ENCODE measurements at places on chromosomes 1 and 21.

DNA sequence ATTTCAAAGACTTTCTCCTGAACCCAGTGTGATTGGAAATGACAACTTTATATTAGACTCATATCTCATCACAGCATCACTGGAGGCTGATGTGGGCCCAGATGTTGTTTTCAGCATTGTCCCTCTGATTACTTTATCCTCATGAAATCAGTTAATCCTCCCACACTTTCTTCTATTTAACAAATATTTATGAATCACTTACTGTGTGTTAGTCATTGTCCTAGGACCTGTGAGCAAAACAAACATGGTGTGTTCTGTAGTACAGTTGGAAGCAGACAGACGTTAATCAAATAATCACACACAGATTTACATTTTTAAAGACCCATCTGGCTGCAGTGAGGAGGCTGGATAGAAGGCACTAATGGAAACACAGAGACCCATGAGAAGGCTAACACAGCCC is 383.7 kb downstream of the PRDM2 start:
- no peak for DNase-seq

DNA sequence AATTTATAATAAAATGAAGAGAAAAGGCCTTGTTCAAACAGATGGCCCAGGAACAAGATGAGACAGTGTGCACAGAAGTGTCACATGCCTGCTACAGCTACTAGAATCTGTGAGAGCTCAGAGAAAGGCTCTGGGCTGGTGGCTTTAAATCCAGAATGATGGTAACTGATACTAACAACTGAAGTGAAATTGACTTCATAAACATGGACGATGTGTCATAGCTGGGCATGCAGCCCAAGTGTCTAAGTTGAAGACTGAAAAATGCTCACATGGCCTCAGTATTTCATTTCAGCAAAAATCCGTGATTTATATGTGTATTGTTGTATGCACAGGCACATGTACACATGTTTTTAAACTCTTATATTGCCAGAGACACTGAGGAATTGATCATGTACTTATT is 208.3 kb upstream of the RUNX1 start:
- no peak for DNase-seq

DNA sequence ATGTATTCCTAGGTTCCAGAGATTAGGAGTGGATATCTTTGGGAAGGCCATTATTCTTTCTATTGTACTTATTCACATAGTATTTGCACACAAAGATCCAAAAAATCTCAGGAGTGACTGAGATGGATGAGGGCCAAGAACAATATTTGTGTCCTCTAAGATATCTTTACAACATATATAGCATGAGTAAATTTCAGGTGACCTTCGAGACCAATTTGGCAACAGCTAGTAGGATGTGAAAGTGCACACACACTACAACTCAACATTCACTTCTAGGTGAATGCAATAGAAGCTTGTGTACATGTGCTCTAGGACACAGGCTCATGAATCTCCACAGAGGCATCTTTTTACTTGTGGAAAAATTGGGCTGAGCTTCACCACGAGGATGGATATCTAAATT is 224.0 kb downstream of the C1orf94 start:
- no peak for DNase-seq

- DNase-seq: no peak
These were observed at the start of gene CAPN9 for GRCh38 chr1:230747127-230747730. Gene CAPN9 (plus strand): TSS chr1:230747388. CDS start chr1:230747497, 109 bp downstream.

DNA sequence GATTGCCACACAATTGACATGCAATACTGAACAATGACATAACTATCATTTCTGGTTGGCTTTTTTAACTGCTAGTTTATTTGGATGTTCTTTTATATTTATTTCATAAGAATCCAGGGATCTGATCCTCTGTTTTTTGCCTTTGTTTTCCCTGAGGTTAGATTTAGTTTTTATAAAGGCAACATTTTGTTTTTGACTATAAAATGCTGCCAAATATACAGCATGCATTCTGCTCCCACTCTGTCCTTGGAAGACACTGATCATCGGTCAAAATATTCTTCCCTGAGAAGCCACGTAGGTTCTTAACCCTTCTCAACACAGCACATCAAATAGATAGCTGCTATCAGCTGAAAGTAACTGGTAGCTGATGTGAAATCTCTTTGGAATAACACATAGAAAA is 52.5 kb downstream of the LYPLAL1 start:
- no peak for DNase-seq

GRCh38 chr21:37337831-37338230 is 28.7 kb upstream of the DYRK1A start:
- no peak for DNase-seq

DNA sequence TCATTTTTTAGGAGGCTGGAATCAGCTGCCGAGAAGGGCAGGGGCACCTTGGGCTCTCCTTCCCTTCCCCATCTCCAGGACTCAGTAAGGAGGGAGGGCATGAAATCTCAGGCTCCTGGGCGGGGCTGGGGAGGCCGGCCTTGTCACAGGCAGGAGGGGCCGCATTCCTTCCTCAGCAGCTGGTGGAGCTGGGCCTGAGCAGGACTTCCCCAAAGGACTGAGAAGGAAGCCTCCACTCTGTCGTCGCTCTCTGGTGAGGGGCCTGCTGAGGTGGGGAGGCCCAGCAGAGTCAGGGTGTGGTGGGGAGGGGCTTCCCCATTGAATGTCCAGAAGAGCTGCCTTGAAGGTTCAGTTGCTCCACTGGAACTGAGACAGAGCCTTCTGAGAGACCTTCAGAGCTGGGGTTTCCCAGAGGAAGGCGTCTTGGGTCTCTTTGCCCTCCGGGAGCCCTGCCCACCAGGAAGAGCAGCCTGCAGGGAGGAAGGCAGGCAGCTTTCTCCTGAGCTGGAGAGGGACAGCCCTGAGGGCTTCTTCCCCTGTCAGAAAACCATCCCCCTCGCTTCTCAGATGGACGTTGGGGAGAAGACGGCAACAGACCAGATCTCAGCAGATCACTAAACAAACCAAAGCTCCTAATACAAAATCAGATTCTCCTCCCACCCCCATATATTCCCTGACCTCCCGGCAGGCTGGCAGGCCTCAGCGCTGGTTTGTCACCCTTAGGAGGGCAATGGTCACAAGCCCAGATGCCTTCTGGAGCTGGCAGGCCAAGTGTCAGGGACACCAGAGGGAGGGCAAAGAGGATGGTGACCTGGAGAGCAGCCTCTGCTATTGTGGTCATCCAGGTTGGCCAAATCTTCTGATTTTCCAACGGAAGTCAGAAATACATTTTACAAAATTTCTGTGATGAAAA is 10.7 kb downstream of the KCNA10 start:
- DNase-seq: no peak

DNA sequence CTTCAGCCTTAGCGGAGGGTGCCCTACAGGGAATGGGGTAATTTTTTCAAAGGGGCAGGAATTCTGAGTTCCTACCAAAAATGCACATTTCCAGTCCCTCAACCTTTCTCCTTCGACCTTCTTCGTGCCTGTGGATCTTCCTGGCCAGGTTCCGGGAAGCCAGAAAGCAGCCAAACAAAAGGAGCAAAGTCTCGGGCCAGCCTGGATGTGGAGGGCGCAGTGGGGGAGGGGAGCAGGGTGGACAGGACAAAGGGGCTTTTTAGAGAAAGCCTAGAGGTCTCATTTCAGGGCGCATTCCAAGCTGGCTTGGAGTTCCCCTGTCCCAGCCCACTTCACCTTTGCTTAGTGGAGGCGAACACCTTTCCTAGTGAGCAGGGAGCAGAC is 2.9 kb upstream of the INAVA start:
- no peak for DNase-seq

Data from cortex of kidney (tissue), 1 donor.